Erythroblast (primary cell): ENCODE measurements at places on chromosomes 5 and 9.

GRCh38 chr5:113182658-113183344 lies 206.2 kb downstream of the DCP2 start:
- DNase-seq: no peak

- no peak for DNase-seq
These were observed 211.8 kb downstream of the FANCC start for GRCh38 chr9:95105519-95106287.

DNA sequence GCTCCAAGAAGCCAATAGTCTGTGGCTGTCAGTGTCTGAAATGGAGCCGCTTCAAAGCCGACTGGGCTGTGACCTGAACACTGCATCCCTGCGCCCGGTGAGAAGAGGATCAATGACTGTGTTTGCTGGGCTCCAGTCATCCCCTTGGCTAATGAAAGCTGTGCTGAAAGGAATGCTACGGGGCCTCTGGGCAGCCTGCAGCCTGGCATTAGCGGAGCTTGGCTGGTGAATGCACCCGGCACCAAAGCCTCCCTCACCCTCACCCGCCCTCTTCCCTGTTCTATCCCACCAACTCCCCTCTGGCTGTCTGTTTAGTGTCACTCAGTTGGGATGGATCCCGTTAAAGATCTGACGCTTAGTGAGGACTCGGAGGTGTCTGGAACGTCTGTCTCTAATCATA lies 355.3 kb downstream of the BNC2 start:
- DNase-seq: no peak

DNA sequence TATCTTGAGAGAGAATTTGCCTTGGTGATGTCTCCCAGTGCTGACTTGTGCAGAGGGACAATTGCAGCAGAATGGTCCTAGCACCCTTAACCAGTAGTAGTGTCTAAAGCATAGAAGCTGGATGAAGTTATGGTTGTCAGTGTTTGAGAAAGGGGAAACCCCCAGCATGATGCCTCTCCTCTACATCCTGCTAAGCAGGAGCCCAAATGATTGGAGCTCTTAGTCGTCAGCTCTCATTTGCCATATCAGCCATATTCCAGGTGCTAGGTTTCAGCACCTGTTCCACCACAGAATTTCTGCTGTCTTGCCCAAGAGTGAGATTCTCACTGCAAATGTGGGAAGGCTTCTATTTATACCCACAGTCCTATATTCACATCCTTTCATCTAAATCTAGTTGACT lies 43.7 kb upstream of the RFX3 start:
- DNase-seq: no peak

DNA sequence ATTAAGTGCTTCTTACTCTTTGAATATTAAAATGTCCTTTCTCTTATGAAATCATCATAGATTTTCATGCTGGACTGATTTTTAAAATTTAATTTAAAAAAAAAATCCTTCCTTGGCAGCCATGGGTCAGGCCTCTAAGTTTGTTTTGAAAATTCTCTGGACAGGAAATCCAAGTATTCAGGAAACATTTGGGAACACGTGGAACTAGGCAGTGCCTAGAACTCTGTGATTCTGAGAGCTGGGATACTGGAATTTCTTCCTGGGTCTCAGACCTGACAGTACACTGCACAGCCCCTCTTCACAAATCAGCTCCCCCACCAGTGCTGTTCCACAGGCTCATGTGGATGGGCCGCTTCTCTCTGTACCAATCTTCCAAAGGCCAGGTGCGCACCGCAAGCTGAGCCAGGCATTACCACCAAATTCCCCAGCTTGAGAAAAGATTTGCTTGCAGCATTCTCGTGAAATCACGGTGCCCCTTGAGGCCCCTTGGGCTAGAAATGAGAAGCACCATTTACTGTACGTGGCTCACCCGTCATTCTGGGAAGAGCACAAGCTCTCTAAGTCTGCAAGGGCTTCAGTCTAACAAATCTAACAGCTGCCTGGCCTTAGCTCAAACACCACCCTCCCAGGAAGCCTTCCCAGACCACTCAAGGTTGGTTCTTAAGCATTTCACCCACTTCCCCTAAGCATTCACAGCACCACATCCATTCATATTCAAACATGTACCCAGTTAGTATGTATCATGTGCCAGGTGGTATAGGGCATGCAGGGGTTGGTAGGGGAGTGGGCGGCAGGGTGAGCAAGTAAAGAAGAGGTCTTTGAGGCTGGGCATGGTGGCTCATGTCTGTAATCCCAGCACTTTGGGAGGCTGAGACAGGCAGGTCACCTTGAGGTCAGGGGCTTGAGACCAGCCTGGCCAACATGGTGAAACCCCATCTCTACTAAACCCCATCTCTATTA lies 26.5 kb downstream of the B4GALT1 start:
- no peak for DNase-seq

DNA sequence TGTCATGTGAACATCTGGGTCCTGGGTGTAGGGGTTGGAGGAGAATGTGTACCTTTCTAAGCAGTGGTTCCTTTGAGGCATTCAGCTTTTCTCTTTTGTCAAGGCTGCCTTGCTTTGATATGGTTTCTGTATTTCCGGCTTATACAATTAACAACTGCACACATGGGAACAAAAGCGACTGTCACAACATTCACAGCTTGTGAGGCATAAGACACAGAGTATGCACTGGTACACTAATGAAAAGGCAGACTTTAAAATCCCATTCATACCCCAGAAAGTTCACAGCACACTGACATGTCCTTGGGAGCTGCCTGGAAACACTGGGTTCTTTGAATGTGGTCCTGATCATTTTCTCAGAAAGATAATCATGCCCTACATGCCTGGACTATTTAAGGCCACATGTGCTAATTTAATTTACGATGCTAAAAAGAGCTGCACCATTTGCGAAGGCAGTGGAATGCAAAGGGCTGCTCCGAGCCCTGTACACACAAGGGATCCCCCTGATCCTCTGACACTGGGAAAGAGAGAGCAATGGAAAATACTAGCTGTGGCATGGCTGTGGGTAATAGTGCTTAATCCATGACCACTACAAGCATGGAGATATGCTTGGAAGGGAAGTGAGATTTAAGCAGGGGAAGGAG lies 131.8 kb downstream of the EFNA5 start:
- DNase-seq: no peak

DNA sequence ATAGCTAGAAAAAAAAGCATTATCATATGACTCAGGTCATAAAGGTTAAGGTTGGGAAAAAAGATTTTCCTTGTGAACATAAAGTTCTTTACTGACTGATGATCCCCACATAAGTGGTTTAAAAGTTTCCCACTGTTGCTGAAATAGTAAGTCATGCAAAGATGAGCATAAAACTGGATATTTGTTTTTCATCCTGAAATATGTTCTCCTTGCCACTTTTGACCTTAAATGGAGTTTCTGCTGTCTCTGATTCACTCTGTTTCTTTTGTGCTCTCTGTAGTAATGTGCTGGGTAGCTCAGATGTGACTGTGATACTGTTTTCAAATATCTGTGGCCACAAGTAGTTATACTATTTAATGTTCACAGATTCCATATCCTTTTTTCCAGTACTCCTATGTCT lies 162.5 kb upstream of the GAS1 start:
- no peak for DNase-seq
